Suppressor macrophage (primary cell): ENCODE measurements at places on chromosomes 5 and 9.

DNA sequence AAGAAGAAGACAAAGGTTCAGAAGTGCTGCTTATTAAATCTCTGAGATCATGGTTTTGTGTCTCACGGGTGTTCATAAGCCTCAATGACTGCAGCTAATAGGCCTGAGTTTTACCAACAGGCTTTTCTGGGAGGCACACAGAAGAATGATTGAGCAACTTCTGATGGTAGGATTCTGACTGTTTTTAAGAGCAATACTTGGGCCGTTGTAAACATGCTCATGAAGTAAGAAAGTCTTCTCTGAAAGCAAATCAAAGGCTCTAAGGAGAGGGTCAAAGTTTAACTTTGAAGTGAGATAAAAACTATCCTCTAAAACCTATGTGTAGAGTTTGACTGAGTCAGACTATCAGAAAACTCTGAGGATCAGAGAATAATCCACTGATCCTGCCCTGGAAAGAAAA is 390.9 kb upstream of the DAB2 start:
- DNase-seq: no peak

DNA sequence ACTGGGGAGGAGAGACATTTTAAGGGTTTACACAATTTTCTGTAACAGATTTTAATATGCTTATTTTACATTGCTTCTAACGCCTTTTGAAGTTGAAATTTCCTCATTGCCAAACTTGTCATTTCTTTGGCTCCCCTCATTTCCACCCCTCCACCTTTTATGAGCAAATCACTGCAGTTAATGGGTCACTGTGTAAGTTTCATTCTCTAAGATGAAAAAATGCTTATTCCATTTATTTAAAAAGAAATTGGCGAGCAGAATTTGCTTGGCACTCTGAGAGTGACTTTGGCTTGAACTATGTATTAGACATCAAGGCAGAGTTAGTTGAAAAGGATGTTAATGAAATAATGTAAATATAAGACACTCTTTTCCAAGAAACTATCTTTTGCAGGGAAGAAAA is 66.6 kb downstream of the ITGA1 start:
- no peak for DNase-seq

GRCh38 chr9:84894859-84895258 is 225.3 kb downstream of the NTRK2 start:
- no peak for DNase-seq

DNA sequence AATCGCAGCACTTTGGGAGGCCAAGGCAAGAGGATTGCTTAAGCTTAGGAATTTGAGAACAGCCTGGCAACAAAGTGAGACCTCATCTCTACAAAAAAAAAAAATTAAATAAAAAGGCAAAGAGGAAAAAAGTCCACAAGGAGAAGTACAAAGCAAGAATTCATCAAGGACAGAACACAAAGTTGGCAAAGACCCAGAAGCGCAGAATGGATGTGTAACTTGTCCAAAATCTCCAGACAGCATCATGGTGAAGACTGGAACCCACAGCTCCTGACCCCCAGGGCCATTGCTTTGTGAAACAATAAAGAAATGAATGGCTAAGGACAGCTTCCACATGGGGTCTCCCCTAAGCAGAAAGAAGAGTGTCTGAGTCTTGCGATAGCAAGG is 7.8 kb downstream of the HSD17B3 start:
- no peak for DNase-seq

DNA sequence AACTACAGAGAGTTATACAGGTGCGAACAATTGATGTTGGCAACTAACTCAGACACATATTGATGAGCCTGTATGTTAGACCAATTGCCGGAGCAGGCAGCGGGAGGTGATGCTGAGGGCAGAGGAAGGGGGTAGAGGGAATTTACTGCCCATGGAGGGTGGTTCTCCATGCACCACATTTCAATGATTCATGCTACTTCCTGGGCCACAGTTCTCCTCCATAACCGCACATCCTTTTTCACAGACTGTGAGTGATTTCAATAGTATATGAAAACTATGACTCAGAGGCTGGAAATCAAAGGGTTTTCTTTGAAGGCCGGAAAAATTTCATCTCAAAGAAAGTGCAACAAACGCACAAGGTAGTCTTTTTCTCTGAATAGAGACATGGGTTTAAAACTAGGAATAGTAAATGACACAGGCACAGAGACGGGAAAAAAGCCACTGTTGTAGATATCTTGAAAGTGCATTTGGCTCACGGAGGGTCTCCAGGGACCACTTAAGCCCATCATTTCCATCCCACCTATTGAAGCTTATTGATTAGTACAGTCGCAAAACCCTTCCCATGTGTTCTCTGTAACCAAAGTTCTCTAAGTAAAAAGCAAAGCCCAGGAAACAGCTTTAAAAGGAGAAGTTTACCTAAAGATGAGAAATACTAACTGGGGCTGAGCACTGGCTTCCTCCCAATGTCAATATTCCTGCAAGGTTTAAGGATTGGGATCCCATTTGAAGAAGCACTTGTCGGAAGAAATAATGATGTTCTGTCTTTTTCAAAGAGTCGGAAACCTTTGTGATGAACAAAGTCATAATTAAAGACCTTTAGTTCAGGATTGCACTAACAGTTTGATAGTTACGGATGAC is 28.0 kb upstream of the ADAM19 start:
- peak; percentile 90 for DNase-seq

GRCh38 chr5:107670087-107670931 is 428 bp downstream of the EFNA5 start:
- DNase-seq: peak; percentile 12

DNA sequence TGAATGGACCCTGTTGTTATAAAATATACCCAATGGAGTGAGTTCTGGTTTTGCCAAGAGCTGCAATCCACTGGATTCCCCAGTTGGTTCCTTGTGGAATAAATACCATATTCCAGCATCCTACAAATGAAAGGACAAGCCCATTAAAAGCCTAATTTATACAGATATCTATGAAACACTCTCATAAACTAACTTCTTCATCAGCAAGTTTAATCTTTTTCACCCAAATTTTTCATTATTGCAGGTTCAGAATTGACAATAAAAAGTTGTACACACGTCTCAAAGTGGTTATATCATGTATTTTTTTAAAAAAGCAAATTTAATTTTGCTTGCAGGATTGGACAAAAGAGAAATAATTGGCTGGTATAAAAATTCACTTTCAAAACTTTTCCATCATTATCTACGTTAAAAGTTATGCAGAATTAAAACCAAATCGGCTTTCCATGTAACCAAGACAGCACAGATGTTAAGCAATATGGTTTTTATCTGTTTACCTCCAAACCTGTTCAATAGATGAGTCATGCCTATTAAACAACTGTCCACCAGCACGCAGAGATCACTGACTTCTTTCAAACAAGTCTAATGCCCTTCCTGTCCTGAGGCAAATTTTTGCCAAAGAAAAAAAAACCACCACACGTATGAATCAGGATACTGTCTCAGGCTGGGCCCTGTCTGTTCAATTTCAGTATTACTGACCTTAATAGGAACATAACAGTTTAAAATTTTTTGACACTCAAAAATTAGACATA is 42.5 kb downstream of the CEMIP2 start:
- DNase-seq: no peak

- peak; percentile 44 for DNase-seq
Observed at GRCh38 chr9:136685790-136686533, 1.3 kb downstream of the AGPAT2 start.

- DNase-seq: no peak
Observed at GRCh38 chr5:345404-346195, 24.1 kb downstream of the AHRR start.

DNA sequence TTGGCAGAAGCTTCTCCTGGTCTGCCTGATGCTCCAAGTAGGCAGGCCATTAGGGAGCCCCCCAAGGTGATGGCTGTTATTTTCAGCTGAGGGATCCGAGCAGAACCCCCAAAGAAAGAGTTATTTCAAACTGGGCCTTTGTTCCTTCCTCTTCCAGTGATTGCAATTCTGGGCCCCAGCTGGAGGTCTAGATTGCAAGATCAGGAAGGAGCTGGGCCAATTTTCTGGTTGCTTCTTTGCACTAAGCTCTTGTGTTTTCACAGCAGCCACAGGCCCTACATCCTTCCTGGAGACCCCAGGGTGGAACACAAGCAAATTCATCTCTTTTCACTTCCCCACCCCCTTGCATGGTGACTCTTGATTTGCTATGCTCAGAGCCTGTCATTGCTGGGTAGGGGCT is 215.0 kb downstream of the SEMA6A start:
- DNase-seq: no peak

GRCh38 chr5:104755806-104756205 is 1193.2 kb upstream of the NUDT12 start:
- DNase-seq: no peak

- no peak for DNase-seq
Observed at GRCh38 chr5:154419236-154419635, 26.6 kb upstream of the SAP30L start.

DNA sequence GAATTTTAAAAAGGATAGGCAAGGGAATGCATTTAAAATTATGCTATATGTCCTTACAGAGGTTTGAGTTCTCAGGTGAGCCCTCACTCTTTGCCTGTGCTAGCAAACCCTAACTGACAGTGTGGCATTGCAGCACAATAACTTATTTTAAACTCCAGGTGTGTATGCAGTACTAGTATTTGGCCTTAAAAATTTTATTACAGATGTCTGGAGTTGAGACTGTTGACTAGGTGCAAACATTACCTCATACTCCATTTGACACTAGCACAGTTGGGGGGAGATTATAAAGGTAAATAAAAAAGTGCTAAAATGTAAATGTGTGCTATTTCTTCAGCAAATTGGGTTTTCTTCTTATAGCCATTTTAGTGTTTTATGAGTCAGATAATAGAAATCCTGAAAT is 407.7 kb downstream of the SH3GL2 start:
- no peak for DNase-seq

DNA sequence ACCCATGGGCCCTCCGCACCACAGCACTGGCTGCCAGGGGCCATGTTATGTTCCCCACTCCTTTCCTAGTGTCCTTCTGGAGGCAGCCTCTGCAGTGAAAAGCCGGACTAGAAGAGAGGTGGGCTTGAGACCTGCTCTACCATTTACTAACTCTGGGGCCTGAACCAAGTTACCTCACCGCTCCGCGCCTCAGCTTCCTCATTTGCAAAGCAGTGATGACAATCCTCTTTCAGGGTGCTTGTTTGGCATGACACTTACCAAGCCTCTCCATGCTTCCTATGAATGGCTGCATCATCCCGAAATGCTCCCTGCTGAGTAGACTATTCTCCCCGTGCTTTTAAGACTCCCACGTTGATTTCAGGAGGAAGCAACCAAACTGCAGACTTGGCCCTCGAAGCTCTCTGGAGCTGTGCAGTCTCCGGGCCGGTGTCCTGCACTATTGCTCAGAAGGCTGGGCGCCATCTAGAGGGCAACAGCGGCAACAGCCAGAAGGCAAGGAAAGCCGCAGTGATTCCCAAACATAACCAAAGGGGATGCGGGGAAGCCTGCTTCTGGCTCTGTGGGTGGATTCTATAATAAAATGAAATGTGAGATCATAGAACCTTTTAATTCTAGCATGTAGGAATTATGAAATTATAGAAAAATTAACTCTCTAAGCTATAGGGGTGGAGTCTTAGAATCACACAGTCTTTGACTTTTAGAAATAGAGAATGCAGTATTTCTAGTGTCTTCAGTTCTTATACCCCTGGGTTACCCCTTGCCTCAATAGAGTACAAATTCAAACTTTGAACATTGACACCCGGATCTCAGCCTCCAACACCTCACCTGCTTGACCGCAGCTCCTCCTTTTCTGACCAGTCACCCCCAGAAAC is 599.8 kb upstream of the BRINP1 start:
- peak; percentile 73 for DNase-seq

- no peak for DNase-seq
Observed at GRCh38 chr5:59769041-59769360, 124.5 kb downstream of the PDE4D start.

GRCh38 chr9:137138722-137139467 is at the start of gene GRIN1:
GRIN1 (plus strand) TSS chr9:137139154; CDS start chr9:137139487, 333 bp downstream.
- DNase-seq: peak; percentile 22

DNA sequence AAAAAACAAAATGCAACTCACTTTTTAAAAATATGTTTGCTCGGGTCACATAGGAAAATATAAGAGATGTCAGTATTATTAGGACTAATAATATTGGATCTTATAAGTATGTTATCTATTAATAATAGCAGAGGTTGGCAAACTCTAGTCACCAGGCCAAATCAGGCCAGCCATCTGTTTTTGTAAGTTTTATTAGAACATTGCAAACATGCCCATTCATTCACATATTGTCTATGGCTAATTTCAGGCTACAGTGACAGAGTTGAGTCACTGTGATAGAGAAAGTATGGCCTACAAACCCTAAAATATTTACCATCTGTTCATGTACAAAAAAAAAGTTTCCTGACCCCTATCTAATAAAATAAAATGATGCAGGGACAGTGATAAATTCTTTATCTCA is 97.7 kb upstream of the CDH6 start:
- no peak for DNase-seq

- no peak for DNase-seq
Observed at GRCh38 chr5:165631235-165631634, 2125.8 kb downstream of the MAT2B start.

- no peak for DNase-seq
Observed at GRCh38 chr5:40984884-40985283, 75.6 kb downstream of the C7 start.

DNA sequence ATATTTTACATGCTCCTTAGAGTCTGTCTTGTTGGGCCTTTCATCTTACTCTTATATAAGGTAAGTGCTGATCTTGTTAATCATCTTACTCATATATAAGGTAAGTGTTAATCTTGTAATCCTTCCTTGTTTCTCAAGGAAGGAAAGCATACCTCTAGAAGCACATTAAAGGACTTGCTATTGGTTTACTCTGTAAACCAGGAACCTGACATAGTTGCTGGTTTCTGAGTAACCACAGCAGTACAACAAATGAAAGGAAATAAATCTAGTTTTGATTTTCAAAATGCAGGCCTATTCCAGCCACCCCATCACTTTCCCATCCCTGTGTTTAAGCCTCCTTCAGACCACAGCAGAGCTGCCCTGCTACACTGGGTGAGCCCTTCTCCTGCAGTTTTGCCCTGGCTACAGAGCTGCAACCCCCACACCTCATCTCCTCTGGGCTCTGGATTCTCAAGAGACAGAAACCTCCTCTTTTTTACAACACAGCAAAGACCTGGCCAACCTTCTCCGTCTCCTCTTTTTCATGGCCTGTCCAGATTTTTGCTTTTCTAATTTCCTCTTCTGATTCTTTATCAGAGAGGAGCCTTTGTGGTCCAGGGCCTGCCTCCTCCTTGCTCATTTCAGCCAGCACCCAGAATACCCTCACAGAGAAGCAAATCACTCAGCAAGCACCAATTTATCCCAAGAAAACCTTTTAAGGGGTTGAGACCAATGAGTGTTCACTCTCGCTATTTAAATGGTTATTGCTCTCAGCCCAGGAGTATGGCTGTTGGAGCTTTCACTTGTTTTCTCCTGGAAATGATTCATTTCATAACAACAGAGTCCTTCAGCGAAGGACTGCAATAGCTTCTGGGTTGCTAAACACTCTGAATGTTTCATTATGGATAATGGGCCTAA is 103.2 kb downstream of the FSTL4 start:
- no peak for DNase-seq

DNA sequence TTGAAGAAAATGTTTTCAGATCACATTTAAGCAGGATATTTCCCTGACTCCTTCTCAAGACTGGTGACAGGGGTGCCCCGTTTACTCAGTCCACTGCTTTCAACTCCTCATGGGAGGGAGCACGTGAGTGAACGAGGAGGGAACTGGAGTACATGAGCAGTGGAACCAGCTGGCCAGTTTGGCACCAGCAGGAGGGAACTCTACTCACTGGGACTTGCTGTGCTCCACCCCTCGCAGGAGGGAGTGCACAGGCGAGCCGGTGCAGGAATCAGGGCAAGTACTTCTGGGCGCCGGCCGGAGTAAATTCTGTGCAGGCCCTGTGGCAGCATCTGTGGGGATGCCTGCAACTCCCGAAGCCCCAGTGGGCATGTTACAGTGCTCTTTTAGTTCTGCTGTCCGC is 1941.1 kb upstream of the C9orf72 start:
- no peak for DNase-seq
